ENCODE measurements at places on chromosomes 3 and 15. TPM values are rescaled to one million over a fixed set of nuclear protein-coding genes. Genes with fewer than 3 reads are reported as not detected.

DNA sequence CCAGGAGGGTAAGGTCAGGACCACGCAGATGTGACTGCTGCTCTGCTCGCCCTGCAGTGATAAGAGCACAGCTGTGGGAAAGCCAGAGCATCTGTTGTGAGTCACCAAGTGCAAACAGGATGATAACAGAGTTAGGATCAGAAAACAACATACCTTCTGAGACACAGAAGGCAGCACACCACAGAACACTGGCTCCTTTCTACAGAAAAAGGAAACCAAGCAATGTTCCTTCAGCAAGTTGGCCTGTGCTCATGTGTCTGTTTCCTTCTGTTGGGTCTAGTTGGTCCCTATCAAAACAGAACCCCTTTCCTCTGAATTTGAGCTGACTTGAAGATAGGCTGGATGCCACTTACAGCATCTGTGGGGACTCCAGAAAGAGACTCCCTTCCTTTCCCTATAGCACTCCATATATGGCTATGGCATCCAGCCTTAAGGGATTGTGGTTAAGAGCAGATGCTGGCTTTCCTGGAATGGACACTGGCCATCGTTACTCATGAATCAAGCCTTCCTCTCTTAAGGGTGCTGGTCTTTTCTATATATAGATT, 440.7 kb upstream of the THBS1 start:
- DNase-seq, result peak; percentile 99

DNA sequence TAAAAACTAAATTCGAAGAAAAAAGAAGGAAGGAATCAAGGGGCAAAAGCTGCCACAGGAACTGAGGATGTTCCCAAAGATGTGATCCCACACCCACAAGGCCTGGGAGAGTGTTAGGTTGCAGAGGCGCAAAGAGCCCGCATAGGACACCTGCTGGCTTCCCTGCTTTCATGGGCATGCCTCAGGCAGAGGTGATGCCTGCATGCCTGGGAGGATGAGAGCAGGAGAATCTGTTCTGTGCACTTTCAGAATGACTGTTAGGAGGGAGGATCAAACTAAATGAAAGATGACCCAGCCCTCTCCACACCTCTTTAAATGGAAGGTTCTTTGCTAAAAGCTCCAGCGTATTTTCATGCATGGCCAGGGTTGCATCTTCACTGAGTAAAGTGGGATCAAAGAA, 162.4 kb downstream of the PLCL2 start:
- DNase-seq, result no peak

- no peak for DNase-seq
Measured at GRCh38 chr3:172410702-172411477, 37.4 kb downstream of the GHSR start.

GRCh38 chr3:112074616-112075497, 11.3 kb upstream of the C3orf52 start:
- DNase-seq, result peak; percentile 72

DNA sequence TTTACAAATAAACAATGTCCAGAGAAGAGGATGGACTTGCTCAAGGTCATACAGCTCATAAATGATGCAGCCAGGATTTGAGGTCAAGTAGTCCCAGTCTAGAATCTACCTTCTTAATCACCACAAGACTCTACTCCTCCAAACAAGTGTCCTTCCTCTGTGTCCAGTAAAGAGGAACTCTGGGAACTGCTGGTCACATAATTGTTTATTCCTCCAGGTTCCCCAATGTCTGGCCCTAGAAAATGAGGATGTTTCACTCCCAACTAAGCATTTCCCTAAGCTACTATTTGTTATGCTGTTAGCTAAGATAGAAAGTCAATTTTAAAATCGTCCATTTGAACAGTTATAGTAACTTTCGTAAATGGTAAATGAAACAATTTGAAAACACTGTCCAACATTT, 192.4 kb downstream of the FHIT start:
- DNase-seq, result no peak

The DTX3L gene
- total RNA-seq, result 23.8 TPM
